Temporal lobe (tissue), 4 donors: ENCODE measurements at places on chromosomes 6 and 20. TPM values are rescaled to one million over a fixed set of nuclear protein-coding genes. Genes with fewer than 3 reads are reported as not detected.

The KIF16B gene
- total RNA-seq: 37.1 TPM

The CCDC170 gene
- 0.74 TPM for total RNA-seq

The EDN3 gene
- total RNA-seq: 2.2 TPM

The TMEM217 gene
- total RNA-seq: 0.49 TPM

The ZNF76 gene
- total RNA-seq: 12.0 TPM

The SLC32A1 gene
- 5.9 TPM for total RNA-seq

The NRN1 gene
- total RNA-seq: 9.6 TPM

The CAGE1 gene
- total RNA-seq: not detected

The APCDD1L gene
- not detected for total RNA-seq

The TMEM244 gene
- 1.2 TPM for total RNA-seq

The PLN gene
- total RNA-seq: 0.74 TPM

The OTOR gene
- total RNA-seq: under 0.01 TPM

The CNBD2 gene
- total RNA-seq: 3.9 TPM

The ENPP3 gene
- total RNA-seq: 0.25 TPM

The FAM217A gene
- total RNA-seq: not detected

The HRH3 gene
- total RNA-seq: 0.49 TPM

The HECA gene
- 42.3 TPM for total RNA-seq

The ENPP5 gene
- total RNA-seq: 4.7 TPM

The EDN1 gene
- total RNA-seq: 3.4 TPM

The TFAP2D gene
- total RNA-seq: 0.49 TPM

The PPP1R14C gene
- 48.7 TPM for total RNA-seq

The CALHM4 gene
- not detected for total RNA-seq

The LRRN4 gene
- under 0.01 TPM for total RNA-seq

The GTSF1L gene
- total RNA-seq: not detected

The CST7 gene
- total RNA-seq: 0.25 TPM

The ME1 gene
- total RNA-seq: 5.7 TPM

The PEX3 gene
- 22.1 TPM for total RNA-seq

The HLA-DPA1 gene
- total RNA-seq: 0.49 TPM

The PLG gene
- total RNA-seq: not detected

The NKX2-2 gene
- 0.98 TPM for total RNA-seq
